CD4-positive, alpha-beta T cell treated with Interleukin-10 for 1 hour (primary cell): ENCODE measurements at places on chromosomes 5 and 9.

GRCh38 chr9:36136272-36136893, at the start of gene GLIPR2:
TSS of gene GLIPR2 (plus strand) at chr9:36136733. CDS start at chr9:36136779, 46 bp downstream.
- DNase-seq = peak; percentile 80

GRCh38 chr5:90503596-90503995, 25.8 kb downstream of the LYSMD3 start:
- no peak for DNase-seq

GRCh38 chr9:38224941-38225340, 155.9 kb upstream of the SHB start:
- no peak for DNase-seq

- DNase-seq = no peak
These were observed 177.3 kb downstream of the C9orf152 start for GRCh38 chr9:110030632-110031031.

- peak; percentile 9 for DNase-seq
These were observed 1.6 kb upstream of the SEMA6A start for GRCh38 chr5:116576053-116576713.

GRCh38 chr5:14269395-14269794, 126.3 kb downstream of the TRIO start:
- DNase-seq = no peak

DNA sequence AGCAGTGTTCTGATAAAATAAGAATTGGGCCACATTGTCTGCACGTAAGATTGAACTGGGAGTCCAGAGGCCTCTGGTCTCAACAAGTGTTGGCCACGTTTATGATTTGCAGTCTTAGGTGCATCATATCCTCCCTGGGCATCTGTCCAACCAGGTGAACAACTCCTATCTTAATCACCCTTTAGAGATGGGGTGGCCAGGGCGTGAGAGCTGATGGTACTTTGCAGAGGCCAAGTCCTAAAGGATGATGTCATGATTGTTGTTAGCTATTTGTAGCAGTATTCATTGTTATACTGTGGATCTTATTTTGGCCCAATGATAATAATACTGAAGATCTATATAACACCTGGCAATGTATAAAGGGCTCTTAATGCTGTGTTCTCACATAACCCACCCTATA, 73.2 kb upstream of the RARS1 start:
- no peak for DNase-seq
